ENCODE measurements at places on chromosomes 12 and 14.

- no peak for DNase-seq
These were observed 8.1 kb upstream of the NAA30 start for GRCh38 chr14:57382283-57382682.

- no peak for DNase-seq
These were observed 20.3 kb downstream of the FCF1 start for GRCh38 chr14:74733221-74733620.

DNA sequence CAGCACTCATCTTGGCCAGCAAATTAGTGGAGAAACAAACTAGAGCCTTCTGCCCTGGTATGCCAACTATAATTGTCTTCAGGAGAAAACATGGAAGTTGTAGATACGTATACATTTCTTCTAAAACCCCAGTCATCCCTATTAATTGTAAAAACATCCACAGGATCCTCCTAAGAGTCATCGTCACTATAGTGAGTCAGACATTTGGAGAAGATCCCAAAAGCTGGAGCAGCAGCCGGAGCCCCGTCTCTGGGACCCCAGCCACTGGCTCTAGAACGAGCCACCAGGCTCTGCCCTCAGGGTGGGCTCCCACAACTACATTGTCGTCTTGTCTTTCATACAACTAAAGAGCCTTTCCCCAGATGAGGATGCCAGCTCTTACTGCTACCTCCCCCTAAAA lies 15.5 kb downstream of the PRKAB1 start:
- DNase-seq, result no peak

- no peak for DNase-seq
These were observed 29.7 kb downstream of the EML1 start for GRCh38 chr14:99822800-99823455.

DNA sequence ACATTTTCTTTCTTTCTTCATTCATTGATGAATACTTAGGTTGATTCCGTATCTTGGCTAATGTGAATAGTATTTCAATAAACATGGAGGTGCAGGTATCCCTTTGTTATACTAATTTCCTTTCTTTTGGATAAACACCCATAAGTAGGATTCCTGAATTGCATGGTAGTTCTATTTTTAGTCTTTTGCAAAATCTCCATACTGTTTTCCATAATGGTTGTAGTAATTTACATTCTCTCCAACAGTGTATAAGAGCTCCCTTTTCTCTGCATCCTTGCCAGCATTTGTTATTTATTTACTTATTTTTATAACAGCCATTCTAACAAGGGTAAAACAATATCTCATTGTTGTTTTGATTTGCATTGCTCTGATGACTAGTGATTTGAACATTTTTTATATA lies 36.6 kb downstream of the PIK3C2G start:
- no peak for DNase-seq

DNA sequence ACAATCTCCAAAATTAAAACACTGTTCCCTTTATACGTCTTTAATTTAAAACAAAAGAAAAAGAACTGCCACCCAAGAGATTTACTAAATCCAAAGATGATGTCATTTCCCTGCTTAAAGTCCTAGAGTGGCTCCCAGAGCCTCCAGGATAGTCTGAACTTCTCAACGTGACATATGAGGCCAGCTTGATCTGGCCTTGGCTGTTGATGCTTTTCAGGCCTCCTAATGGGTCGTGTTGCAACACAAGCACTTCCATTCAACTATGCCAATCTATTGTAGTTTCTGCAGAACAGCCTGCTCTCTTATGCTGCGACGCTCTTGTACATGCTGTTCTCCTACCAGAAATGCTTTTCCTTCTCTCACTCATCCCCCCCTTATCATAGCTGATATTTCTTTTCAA lies 35.7 kb downstream of the LGR5 start:
- DNase-seq, result no peak

GRCh38 chr12:57112492-57113294 lies 1.5 kb upstream of the STAT6 start:
- no peak for DNase-seq

GRCh38 chr12:50566066-50566465 lies 61.3 kb downstream of the DIP2B start:
- DNase-seq, result no peak

GRCh38 chr12:44053549-44054127 lies 217.8 kb downstream of the TMEM117 start:
- DNase-seq, result no peak

- DNase-seq, result no peak
These were observed 18.0 kb upstream of the DYRK2 start for GRCh38 chr12:67630373-67631088.

- no peak for DNase-seq
These were observed 6.5 kb downstream of the HOXC12 start for GRCh38 chr12:53961025-53961761.

- DNase-seq, result no peak
These were observed 73.0 kb upstream of the FICD start for GRCh38 chr12:108442067-108442466.

DNA sequence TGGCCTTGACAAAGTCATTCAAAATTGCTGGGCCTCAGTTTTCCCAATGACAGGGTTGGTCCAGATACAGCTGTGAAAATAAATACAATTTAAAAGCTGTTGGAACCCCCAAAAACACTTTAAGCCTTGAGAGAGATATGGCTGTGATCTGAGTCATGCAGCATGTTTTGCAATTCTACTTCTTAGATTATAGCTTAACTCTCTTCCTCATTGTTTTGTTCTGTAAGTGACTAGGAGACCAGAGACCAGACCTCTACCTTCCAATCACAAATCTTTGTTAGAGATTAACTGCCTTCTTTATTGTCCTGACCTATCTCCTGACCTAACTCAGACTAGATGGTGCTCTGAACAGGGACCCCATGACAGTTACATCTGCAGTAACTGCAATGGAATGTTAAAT lies 198.1 kb downstream of the STXBP6 start:
- no peak for DNase-seq

DNA sequence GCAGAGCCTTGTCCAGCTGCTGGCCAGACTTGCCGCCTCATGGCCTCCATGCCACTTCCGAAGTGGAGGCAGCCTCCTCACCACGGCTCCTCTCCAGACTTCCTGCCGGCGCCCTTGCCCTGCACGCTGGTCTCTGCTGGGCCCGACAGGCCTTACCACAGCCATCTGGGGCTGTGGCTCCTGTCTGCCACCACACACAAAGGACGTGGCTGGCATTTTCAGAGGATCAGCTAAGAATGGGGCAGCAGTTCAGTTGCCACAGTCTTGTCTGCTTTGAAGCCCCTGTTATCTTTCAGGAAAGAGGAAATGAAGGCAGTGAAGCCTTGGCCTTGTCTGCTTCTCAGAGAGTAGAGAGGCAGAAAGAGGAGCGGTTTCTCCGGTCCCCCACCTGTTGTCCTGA lies 178.0 kb upstream of the FKBP4 start:
- no peak for DNase-seq

GRCh38 chr14:103056322-103057027 lies 874 bp downstream of the CDC42BPB start:
- DNase-seq, result no peak
